ENCODE measurements at places on chromosomes 1 and 21.

- ATAC-seq = no peak
Measured at GRCh38 chr1:241637604-241638003, 2.6 kb downstream of the CHML start.

GRCh38 chr1:85394130-85394529, 70.8 kb downstream of the DDAH1 start:
- ATAC-seq = no peak

- ATAC-seq = peak; percentile 48
Measured at GRCh38 chr1:32818804-32819541, 1.5 kb downstream of the S100PBP start.

DNA sequence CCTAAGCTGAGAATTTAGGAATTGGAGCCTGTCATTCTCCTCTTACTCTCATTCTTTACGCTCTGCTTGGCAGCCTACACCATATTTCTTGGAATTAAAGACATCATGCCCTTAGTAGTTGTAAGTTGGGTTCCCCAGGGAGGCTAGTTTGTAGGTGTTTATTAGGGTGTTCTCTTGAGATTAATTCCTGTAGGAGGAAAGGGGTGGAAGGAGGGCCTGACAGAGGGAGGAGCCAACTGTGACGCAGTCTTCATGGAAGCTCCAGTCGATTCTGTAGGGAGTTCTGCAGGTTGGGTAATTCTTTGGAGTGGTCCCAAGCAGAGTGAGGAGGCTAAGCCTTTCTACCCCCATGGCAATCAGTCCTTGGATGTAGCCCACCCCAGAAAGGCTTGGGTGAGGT, 111.4 kb downstream of the HHAT start:
- no peak for ATAC-seq

GRCh38 chr1:167654975-167655575, 25.0 kb downstream of the RCSD1 start:
- ATAC-seq = no peak

GRCh38 chr1:25255706-25256577, 8.7 kb upstream of the RSRP1 start:
- ATAC-seq = no peak

DNA sequence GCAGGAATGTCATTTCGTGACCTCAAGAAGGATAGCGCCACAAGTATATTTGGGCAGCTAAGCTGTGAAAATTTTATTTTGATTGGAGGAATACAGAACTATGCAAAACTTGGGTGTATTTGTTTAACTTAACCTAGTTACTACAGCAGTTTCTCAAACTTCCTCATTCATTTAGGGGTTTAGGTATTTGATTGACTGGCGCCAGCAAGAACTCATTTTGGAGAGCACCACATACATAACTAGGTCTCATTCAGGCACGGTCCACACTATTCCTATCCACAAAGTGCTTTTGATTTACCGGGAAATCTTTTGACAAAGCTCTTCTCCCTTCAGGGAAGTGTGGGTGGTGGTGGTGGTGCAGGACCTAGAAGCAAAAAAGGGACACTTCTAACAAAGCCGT, 155.1 kb upstream of the NRIP1 start:
- ATAC-seq = peak; percentile 46

GRCh38 chr1:207872621-207873020, 38.3 kb downstream of the CD34 start:
- no peak for ATAC-seq

- no peak for ATAC-seq
Measured at GRCh38 chr21:36127250-36127904, 7.5 kb upstream of the CBR3 start.

DNA sequence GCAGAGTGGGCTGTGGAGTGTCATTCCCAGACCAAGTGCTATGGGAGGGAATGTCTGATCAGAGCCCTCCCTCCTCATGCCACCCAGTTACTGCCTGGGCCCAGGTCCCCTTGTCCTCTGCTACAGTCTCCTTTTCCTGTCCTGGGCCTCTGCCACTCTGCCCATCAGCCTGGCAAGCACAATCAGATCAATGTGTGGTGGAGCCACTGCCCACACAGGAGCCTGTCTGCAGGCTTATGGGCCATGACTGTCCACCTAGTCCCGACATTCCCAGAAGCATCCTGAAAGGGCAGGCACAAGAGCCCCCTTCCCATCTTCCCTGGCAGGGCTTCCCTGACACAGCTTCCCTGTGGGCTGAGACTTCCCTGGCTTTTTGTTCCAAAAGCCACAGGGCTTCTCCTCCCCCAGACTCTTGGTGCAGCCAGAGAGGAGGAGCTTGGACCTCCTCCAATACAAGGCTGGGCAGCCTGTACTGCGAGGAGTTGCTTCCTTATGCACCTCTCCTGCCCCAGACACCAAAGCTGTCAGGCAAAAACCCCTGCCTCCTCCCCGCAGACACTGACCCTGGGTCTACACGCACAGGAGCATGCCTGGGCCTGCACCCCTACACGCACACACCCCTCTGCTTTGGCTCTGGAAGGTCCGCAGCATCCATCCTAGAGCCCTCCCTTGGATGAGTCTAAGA, 29.2 kb upstream of the CNTN2 start:
- ATAC-seq = no peak

DNA sequence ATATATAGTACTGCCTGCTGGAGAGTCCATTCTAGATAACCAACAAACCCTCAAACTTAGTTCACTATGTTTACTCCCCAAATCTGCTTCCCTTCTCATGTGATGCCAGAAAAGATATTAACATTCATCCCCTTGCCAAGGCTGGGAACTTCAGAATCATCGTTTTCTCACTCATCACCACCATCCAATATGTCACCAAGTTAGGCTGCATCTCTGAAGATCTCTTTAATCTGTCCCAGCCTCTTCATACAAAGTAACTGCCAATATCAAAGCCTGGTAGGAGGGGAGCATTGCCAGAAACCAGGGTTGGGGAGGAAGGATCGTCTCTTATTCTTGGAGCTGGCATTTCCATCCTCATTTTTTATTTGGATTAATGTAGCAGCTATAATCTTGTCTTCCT, 71.6 kb downstream of the XCL2 start:
- ATAC-seq = no peak

DNA sequence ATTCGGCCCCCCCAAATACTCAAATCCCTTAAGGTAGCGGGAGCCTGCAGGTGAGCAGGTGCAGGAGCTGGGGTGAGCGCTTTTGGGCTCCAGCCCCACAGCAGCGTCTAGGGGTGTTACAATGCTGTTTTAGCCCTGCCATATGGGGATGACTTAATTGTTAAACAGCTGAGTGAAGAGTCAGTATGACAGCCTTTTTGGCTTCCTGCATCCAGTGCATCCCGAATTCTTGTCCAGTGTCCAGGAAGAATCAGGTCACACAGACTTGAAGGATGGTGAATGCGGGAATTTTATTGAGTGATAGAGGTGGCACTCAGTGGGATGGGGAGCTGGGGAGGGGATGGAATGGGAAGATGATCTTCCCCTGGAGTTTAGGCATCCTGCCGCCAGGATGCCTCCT, 30.4 kb upstream of the HHAT start:
- ATAC-seq = no peak

GRCh38 chr1:23421753-23422240, 2.8 kb downstream of the TCEA3 start:
- ATAC-seq = no peak

DNA sequence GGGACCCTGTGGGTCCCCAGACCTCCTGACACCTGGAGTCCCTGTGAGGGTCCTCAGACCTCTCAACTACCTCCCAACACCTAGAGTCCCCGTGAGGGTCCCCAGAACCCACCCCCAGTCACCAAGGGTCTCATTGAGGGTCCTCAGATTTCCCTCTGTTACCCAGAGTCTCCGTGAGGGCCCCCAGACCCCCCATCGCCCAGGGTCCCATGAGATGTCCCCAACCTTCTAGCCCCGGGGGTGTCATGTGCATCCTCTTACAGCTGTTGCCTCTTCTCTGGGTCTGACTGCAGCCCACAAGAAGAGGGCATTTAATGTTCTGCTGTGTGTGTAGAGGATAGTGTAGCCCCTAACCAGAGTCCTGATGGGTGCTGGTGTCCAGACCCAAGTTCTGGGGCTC, 2.0 kb upstream of the GJC2 start:
- no peak for ATAC-seq

DNA sequence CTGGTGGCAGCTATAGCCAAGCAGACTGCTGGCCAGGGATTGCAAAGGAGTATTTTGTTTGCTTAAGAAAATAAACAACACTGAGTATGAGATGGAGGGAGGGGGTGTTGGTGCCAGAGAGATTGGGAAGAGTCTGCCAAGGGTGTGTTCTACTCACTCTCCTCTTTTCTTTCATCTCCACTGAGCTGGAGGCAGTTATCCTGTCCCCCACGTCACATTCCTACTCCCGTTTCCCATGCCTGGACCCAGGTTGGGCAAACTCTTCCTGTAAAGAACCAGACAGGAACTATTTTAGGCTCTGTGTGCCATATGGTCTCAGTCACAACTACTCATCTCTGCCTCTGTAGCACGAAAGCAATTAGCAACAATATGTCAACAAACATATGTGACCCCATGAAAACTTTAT, 1.4 kb upstream of the IL24 start:
- ATAC-seq = no peak

DNA sequence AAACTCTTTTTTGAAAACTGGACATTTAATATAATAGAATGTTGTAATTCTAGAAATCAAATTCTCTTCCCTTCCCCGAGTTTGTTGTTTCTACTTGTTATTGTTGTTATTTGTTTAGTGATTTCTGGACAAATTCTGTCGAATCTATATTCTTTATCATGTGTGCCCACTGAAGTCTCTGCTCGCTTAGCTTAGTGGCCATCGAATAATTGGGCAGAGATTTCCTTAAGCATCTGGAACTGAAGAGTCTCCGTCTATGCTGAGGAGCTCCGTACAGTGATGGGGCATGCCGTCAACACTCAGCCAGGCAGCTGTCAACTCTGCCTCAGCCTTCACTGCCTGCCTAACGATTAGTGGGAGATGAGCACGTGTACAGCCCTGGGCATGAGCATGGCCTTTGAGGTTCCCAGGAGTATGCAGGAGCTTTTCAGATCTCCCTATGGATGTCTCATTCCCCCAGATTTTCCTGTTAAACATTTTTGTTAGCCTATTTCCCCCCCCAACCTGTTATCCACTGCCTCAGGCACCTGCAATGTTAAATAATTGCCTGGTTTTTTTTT, 66.8 kb downstream of the SLX9 start:
- no peak for ATAC-seq

DNA sequence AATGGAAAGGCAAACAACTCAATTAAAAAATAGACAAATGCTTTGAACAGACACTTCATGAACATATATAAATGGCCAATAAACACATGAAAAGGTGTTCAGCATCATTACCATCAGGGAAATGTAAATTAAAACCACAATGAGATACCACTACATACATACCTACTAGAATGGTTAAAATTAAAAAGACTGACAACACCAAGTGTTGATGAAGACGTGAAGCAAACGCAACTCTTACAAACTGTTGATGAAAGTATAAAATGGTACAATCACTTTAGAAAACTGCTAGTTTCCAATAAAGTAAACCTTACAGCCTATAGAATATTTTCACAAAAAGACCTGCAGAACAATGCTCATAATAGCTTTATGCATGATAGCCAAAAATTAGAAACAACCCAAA, 10.1 kb downstream of the EIF2B3 start:
- no peak for ATAC-seq

GRCh38 chr21:45032977-45033710, 41.2 kb upstream of the ADARB1 start:
- no peak for ATAC-seq

DNA sequence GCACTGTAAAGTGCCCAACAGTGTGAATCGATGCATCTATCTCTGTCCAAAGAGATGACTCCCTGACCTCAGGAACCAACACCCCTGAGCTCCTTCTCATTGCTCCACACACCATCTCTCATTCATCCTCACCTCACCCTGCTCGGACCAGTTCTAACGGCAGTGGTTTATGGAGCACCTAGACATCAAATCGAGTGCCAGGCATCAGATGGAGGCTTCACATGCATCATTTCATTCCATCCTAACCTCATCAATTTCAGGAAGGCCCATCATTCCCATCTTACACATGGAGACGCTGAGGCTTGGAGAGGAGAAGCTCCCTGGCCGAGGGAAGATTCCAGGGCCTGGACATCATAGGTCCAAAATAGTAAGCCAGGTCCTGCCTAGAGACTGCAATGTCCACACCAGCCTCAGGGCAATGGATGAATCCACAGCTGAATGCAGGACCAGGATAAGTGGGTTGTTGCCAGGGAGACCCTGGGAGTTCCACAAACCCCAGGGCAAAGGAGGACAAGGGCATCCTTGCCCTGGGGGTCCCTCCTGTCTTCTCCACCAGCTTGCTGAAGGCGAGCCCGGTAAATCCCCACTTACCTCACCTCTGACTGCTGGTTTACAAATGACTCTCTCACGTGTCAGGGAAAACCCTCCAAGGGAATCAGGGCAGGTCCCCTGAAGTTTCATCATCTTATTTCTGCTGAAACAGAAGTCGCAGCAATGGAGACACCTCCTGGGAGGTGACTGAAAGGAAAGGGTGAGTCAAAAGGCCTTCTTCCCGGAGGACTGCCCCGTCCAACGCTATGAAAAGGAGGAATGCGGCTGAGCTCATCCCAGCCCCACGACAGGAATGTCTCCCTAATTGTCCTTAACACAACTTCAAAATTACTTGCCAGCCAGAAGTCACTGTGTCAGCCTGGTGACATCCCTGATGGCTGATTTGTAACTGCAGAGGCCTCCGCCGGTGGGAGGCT, 9.0 kb upstream of the IFFO2 start:
- peak; percentile 67 for ATAC-seq

DNA sequence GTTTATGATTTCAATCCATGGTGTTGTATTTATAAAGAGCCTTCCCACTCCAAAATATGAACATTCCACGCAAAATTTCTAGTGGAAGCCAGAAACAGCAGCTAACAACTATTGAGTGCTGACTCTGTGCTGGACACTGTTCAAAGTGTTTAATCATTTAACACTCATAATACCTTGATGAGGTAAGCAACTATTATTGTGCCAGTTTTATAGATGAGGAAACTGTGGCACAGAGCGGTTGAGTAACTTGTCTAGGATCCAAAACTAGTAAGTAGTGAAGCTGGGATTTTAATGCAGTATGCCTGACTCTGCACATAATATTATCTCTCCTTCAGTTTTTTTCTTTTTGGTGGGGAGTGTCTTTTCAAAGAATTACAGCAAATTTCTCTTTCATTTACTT, 228.3 kb downstream of the SLC35F3 start:
- ATAC-seq = no peak

DNA sequence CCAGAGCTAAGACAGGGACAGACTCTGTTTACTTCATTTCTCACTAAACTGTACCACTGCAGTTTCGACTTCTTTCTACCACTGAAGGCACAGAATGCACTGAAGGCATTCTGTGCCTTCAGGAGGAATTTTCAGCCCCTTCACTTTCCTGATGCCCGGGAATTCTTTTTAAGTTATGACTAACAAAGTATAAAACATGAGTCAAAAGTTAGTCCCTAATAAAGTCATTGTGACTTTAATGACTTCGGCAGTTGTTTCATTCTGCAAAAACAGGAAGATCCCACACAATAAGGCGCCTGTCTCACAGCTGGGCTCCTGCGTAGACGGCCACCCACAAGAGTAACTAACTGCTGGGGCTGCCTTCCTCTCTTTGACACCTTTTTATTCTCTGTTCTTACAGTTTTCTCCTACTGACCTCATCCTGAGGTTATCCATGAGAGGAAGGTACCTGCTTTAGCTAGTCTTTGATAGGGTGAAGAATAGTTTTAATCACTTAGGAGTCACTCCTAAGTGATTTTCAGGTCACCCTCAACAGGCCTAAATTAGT, 183.9 kb upstream of the SGIP1 start:
- peak; percentile 92 for ATAC-seq

Measured in stimulated activated memory B cell treated with anti-CD40 and anti-IgM and Interleukin-4, amounts not matched to agents 10 μg/mL and 1 μg/mL and 100 μg/mL, for 72 hours (primary cell).